Adrenal gland (tissue), 19 donors: ENCODE measurements at places on chromosomes 11 and 22. TPM values are rescaled to one million over a fixed set of nuclear protein-coding genes. Genes with fewer than 3 reads are reported as not detected.

DNA sequence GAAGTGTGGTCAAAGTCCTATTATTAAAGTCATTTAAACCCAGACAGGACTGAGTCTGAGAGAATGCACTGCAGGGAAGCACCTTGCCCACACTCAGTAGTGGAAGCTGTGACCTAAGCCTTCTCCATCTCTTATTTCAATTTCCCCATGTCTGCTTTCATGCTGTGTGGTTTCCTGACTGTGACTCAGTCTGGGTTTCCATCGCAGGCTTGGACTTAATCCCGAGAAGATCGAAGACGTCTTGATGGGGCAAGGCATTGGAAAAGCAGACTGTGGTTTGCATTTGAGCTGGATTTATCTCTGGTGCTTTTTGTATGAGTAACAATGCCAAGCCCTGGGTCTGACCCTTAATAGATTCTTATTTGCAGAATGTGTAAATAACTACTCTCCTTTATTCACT is 238.9 kb downstream of the NTM start:
- no peak for DNase-seq

The PTPRCAP gene
- 8.0 TPM for polyA plus RNA-seq

The DENND5A gene
- polyA plus RNA-seq: 33.5 TPM

- no peak for DNase-seq
Observed at GRCh38 chr11:76073724-76074123, 132.6 kb downstream of the WNT11 start.

The AP2A2 gene
- polyA plus RNA-seq: 28.6 TPM

GRCh38 chr22:46613606-46614021 is 6.6 kb upstream of the GRAMD4 start:
- DNase-seq: no peak

DNA sequence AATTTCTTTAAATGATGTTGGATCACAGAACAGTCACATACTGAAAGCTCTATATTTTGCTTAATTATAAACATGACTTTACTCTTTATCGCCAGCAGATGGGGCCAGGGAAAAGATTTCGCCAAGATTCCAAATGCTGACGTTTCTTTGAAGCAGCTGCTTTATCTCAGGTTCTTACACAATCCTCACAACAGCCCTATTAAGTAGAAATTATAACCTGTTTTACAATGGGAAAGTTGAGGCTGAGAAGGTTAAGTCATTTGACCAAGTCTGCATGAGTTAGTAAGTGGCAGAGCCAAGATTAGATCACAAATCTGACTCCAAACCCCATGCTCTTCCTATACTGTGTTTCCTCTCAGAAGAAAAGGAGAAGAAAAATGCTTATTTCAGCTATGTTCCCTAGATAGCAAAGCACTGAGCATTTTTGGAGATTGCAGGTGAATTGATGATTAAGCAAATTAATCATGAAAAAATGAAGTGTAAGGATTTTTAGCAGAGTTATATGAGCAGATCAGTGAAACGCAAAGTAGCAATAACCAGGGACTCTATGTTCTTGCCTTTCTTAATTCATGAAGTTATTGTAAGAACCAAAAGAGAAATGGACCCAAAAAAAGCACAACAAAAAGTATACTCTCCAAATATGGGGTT is 79.0 kb downstream of the AASDHPPT start:
- peak; percentile 38 for DNase-seq

- peak; percentile 47 for DNase-seq
Observed at GRCh38 chr11:77821349-77821851, 456 bp downstream of the AAMDC start.

DNA sequence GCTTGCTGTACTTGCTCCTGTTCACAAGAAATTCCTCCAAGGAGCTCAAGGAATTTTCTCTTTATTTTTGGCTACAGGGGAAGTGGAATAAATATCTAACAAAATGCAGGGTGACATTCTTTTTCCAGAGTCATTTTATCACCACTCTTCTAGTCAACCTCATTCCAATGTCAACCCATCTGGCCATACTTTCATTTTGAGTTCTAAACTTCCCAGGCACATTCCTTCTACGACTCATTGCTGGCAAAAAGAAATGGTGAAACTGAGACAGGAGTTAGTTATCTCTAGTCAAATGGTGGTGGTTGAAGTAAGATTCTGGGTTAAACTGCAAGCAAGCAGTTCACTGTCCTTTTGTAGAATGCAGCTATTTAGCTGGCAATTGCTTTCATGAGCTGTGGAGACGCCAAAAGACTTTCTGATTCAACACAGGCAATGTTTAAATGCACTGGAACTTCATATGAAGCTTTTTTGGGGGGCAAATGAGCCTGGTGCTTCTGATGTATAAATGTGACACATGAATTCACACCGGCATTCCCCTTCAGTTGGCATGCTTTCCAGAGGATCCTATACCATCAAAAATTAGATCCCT is 304.6 kb downstream of the CADM1 start:
- no peak for DNase-seq

DNA sequence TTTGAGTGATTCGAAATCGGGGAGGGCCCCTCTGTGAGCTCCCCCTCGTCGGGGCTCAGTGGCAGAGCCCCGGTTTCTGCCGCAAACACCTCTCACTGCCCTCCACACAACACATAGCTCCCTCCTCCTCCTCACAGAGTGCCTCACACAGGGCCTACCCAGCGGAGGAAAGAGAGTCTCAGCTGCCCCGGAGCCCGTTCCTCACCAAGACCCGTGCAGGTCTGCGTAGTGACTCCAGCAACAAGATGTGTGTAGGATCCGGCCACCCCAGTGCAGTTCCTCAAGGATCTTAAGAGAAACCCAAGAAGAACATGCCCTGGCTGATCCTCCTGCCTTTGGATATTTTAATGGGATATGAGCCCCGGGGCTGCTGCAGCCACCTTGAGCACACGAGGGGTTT is 238.4 kb downstream of the BRD1 start:
- DNase-seq: no peak

DNA sequence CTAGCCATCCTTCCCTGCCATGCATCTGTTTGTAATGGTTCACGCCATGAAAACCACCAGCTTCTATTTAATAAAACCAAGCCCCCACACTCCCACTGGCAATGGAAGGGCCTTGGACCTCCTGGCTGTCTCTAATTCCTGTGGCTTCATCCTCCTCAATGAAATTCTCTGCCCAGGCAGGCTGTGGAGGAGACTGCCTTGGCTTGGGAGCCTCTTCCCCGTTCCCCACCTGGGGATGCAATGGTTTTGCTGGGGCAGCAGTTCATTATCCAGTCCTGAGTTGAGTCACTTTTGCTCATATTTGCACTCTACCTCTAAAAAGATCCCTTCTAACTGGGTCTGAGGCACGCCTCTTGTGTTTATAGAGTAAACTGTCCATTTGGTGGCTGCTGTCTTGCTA is 515.8 kb downstream of the NTM start:
- DNase-seq: no peak

DNA sequence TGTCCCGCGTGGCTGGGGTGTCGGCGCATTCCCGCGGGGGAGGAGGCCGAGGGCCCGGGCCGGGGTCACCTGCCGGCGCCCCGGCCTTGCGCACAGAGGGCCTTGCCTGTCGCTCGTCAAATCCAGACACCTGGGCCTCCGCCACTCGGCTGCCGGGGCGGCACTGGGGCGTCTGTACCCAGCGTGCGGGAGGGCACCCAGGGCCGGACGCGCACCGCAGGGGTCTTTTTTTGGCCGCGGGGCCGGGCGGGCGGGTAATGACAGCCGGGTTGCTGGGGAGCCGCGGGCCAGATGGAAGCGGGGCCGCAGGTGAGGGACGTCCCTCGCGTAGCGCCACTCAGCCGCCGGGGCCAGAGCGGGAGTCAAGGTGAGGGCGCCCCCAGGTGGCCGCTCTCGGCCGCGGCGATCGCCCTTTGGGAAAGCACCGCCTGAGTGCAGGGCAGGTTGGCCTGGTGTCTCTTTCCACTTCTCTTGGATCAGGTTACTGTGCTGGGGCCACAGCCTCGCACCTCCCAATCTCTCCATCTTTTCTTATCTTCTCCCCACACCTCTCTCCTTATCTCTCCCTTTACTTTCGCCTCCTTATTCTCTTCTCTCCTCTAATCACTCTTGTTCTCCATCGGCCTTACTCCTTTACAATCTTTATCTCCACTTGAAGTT is 3.5 kb downstream of the PHLDB1 start:
- DNase-seq: peak; percentile 79

DNA sequence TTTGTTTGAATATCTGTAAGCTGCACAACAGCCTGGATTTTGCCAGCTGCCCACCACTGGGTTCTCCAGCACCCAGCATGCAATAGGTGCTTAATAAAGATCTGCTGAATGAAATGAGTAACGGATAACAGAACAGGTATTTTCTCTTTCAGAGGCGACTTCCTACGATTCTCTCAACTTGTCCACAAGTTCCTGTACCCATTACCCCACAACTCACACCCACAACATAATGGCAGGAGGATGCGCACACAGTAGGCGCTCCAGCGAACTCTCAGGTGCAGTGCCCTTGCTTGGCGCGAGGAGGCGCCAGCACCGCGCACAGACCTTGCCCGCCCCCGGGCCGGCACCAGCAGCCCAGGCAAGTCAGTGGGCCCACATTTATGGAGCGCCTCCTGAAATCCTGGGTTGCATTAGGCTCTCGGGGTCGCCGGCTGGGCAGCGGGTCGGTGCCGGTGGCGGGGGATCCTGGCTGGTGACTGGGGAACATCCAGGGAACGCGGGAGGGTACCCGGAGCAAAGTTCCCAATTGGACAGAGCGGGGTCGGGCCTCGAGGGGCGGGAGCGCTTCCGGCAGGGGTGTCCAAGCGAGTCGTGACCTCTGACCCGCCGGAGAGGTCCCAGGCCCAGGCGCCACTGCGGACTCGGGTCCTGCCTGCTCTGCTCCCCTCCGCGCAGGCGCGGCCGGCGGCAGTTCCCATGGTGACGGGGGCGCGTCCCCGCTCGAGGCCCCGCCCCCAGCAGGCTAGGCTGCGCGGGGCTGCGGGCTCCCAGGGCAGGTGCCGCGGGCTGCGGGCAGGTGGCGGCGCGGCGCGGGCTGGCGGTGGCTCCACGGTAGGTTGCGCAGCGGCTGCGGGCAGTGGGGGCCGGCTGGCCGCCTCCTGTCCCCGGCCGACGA is at the start of gene KIAA1671:
KIAA1671 (plus strand) TSS at position 775 of the 895 bp plus-strand sequence. CDS start 75,284 bp downstream, outside the sequence.
- DNase-seq: peak; percentile 92

The GAL3ST1 gene
- not detected for polyA plus RNA-seq

GRCh38 chr11:130710021-130710420 is 206.3 kb downstream of the SNX19 start:
- no peak for DNase-seq

GRCh38 chr11:121553389-121553788 is 100.6 kb upstream of the SORL1-AS1 start:
- DNase-seq: no peak

DNA sequence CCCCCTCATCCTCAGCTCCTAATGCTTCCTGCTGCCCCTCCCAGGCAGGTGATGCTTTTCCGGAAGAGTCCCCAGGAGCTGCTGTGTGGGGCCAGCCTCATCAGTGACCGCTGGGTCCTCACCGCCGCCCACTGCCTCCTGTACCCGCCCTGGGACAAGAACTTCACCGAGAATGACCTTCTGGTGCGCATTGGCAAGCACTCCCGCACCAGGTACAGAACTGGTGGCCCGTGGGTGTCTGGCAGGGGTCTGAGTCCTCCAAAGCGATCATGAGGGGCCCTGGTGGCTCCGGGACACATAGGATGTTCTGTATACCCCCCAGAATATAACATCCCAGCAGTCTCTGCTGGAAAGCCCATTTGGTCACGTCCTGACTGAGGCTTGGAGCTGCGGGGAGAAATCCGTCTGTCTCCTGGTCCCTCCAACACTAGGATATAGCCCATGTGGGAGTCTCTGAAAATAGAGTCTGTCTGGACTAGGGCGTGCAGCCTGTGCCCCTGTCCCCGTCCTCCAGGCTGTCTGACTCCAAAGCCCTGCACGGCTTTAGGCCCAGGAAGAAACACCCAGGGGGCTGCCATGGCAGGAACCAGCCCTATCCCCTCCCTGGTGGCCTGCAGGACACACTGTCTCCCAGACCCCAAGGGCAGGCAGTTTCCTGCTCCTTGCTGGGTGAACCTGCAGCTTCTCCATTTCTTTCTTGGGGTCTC is 9.1 kb downstream of the F2 start:
- no peak for DNase-seq

GRCh38 chr11:3639841-3640240 is 2.0 kb downstream of the ART5 start:
- DNase-seq: no peak

The OR51B5 gene
- polyA plus RNA-seq: 0.16 TPM

- DNase-seq: peak; percentile 37
Observed at GRCh38 chr22:37428649-37429586, 1.6 kb upstream of the ELFN2 start.

- DNase-seq: no peak
Observed at GRCh38 chr11:35611741-35612140, 6.5 kb upstream of the FJX1 start.

The BTBD10 gene
- 10.4 TPM for polyA plus RNA-seq

GRCh38 chr22:46707827-46708570 is 30.1 kb downstream of the CERK start:
- no peak for DNase-seq

- no peak for DNase-seq
Observed at GRCh38 chr11:18578975-18579598, 9.4 kb downstream of the UEVLD start.

DNA sequence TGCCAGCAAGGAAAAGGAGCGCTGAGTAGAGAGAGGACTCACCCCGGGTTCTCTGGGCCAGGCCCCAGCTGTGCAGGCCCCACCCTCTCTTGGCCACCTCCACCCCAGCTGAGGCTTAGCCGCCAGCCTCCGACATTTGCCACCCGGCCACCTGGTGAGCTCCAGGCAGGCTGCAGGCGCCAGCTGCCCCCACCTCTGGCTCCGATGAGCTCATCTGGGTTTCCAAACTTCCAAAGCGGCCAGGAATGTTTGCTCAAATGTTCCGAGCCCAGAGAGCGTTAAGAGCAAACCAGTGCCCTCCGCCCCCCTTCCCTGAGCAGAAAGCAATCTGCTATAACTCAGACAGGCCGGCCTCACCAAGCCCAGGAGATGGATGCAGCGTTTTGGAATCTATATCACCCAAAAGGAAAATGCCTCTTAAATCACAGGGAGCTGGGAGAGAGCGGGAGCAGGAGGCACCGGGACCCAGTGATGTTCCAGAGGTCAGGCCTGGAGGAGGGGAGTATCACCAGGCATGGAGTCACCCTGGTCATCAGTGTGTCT is 9.1 kb upstream of the MN1 start:
- no peak for DNase-seq

GRCh38 chr22:44328762-44329161 is 16.0 kb upstream of the SHISAL1 start:
- DNase-seq: no peak

The PKNOX2 gene
- 2.7 TPM for polyA plus RNA-seq

DNA sequence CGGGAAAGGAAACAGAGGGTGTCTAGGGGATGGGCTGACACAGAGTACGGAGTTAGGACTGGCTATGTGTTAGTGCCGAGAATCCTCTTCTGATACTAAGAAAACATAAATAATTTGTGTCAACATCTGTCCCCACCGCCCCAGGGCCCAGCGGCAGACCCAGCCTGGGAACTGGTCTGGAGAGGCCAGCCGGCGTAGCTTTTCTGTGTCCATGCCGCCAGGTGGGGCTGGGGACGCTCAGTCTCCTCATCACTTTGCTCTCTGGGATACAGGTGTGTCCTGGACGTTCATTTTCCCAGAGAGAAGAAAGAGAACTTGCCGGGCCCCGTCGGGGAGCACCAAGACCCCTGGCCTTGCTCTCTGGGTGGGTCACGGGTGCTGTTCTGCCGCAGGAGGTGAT is 54.7 kb downstream of the WNT7B start:
- no peak for DNase-seq
